Stimulated activated CD8-positive, alpha-beta memory T cell treated with anti-CD3 and anti-CD28 coated beads, Interleukin-4, amount 100 ng/mL, for 1 hour (primary cell): ENCODE measurements at places on chromosomes 4 and X.
A peak's percentile ranks its signal among the peaks of the same experiment; 100 is the strongest.

- no peak for DNase-seq
Measured at GRCh38 chrX:95055991-95056390, 1382.0 kb downstream of the FAM133A start.

DNA sequence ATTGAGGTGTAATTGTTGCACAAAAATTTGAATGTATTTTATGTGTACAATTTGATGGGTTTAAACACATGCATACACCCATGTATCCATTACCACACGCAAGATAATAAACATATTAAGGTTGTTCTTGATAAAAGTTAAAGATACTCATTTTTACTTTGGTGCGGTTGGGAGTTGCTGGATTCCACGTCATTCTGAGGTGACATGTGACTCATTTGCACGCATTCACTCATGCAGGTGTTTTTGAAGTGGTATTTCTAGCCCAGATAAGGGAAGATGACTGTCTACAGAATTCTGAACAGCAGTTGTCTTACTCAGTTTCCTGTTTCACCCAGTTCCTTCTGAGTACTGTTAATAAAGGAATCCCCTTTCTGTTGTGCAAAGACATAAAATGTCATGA, 142.0 kb downstream of the RTL3 start:
- peak; percentile 21 for DNase-seq

GRCh38 chrX:113399506-113400192, 559.0 kb upstream of the AMOT start:
- DNase-seq, result no peak

DNA sequence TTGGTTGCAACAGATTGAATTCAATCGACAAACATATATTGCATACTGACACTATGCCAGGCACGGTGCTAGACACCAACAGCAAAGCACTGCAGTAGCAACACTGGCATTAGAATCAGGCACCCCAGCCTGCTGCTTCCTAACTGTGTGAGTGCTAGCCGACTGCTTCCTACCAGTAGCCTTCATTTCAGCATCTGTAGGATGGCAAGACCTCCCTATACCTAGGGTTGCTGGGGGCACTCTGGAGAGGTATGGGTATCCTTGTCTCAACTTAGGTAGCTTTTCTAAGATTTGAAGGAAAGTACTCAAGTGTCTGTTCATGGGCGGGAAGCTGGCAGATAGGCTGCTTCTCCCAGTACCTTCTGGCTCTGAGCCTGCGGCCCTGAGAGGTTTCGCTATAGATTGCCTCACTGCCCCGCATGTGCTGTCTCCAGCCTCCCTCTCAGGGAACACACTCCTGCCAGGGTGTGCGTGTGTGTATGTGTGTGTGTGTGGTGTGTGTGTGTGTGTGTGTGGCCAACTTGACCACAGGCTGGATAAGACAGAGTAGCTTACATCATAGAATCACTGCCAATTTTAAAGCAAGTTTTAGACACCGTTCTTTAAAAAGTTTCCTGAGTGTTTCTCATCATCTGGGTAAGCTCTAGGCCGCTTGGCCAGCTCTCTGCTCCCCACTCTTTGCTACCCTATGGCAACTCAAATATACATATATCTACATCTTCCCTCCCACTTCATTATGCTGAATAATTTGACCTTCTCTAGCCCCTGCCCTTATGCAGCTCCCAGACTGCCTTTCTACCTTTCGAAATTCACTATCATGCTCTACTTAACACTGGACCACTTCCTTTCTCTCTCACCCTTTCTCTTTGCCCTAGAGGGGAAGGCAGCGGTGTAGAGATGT, 97.0 kb upstream of the PJA1 start:
- no peak for DNase-seq

DNA sequence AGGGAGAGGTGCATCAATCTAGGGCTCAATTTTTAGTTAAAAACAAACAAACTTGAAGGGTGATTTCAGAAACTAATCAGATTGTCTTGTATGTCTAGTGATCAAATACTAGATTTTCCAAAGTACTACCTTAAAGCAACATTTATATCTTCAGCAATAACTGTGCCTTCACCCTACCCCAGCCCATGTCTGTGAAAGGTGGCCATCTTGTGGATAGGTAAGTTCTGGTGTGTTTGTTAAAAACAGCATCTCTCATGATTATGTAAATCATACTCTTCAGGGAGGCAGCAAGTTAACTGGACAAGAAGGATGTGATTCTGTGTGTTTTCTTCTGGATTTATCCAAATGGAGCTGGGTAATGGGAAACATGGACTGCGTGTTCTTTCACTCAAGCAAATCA, 81.4 kb upstream of the ACSL1 start:
- no peak for DNase-seq
